Activated CD4-positive, CD25-positive, alpha-beta regulatory T cell treated with anti-CD3 and anti-CD28 coated beads, Interleukin-2, amount 50 U/mL, for 24 hours (primary cell): ENCODE measurements at places on chromosomes 1 and 21.

DNA sequence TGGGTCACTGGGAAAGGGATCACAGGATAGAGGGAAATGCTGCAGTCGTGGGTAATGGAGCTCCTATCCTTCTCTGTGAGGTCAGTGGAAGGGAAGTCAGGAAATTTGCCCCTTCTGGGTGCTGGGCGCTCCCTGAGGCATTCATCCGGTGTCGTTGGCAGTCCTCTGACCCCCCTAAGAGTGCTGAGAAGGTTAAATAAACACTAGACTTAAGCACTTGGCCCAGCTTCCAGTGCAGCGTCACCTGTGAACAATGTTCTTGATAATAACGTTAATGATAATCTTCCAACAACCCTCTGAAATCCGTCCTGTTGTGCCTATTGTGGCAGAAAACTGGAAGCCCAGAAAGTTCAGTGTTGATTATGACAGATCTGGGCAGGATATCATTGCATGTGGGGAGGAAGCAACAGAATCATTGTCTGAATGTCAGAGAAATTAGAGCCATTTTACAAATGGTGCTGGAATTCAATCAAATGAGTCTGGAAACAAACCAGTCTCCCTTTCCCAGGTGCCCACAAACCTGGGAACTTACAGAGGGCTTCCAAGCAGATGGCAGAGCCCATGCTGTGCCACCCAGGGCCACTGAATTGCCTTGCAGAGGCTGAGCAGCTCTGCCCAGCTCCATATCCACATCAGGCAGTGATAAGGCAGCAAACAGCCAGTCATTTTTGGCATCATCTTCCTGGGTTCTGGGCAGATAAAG is 216.8 kb downstream of the KAZN start:
- ATAC-seq = no peak

GRCh38 chr1:76951153-76951552 is 83.9 kb downstream of the ST6GALNAC5 start:
- no peak for ATAC-seq

GRCh38 chr1:96145492-96145891 is 576.1 kb upstream of the PTBP2 start:
- no peak for ATAC-seq

DNA sequence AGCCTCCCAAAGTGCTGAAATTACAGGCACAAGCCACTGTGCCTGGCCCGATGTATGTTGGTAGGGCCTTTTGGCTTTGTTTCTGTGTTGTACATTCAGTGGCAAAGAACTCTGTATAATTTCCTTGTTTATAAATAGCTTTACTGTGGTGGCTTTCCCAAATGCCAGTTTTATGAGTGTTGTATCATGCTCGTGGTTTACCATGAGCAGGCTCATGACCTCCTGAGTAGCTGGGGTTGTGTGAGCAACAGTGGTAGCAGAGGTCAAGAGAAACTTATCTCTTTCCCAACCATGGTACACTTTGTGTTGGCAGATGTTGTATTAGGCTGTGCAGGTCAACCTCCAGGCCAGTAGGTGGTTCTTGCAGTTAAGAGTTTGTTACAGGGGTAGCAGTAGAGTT is 420.4 kb upstream of the BEND5 start:
- ATAC-seq = no peak

- ATAC-seq = no peak
Measured at GRCh38 chr1:9703165-9703509, 51.6 kb downstream of the PIK3CD start.

DNA sequence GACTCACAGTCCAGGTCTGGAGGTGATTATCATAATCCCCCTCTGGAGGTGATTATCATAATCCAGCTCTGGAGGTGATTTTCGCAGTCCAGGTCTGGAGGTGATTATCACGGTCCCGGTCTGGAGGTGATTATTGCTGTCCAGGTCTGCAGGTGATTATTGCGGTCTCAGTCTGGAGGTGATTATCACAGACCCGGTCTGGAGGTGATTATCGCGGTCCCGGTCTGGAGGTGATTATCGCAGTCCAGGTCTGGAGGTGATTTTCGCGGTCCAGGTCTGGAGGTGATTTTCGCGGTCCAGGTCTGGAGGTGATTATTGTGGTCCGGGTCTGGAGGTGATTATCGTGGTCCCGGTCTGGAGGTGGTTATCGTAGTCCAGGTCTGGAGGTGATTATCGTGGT is 76.6 kb downstream of the SDCCAG8 start:
- no peak for ATAC-seq

- ATAC-seq = no peak
Measured at GRCh38 chr1:186577216-186577615, 103.0 kb downstream of the PTGS2 start.

DNA sequence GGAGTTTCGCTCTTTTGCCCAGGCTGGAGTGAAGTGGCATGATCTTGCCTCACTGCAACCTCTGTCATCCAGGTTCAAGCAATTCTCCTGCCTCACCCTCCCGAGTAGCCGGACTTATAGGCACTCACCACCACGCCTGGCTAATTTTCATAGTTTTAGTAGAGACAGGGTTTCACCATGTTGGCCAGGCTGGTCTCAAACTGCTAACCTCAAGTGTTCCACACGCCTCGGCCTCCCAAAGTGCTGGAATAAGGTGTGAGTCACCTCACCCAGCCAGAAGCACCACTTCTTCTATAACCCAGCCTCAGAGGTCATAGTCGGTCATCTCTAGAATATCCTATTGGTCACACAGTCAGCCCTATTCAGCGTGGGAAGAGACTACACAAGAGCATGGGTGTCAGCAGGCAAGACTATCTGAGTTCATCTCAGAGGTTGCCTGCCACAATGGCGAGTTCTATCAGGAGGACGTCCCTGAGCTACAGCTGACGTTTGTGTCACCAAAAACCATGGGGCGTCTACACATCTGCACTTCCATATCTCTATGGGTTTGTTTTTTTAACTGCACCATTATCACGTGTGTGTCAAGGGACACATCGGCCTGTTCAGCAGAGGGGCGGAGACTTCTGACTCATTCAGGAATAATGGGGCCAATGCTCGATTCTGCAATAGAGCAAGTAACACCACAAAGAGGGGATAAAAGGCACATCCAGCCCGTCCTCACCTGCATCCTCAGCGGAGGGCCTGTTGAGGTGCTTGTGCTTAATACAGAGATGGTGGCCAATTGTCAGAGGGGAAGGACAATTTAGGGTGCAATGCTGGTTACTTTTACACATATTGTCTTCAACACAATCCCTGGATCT is 256.3 kb upstream of the IRF2BP2 start:
- ATAC-seq = peak; percentile 25

DNA sequence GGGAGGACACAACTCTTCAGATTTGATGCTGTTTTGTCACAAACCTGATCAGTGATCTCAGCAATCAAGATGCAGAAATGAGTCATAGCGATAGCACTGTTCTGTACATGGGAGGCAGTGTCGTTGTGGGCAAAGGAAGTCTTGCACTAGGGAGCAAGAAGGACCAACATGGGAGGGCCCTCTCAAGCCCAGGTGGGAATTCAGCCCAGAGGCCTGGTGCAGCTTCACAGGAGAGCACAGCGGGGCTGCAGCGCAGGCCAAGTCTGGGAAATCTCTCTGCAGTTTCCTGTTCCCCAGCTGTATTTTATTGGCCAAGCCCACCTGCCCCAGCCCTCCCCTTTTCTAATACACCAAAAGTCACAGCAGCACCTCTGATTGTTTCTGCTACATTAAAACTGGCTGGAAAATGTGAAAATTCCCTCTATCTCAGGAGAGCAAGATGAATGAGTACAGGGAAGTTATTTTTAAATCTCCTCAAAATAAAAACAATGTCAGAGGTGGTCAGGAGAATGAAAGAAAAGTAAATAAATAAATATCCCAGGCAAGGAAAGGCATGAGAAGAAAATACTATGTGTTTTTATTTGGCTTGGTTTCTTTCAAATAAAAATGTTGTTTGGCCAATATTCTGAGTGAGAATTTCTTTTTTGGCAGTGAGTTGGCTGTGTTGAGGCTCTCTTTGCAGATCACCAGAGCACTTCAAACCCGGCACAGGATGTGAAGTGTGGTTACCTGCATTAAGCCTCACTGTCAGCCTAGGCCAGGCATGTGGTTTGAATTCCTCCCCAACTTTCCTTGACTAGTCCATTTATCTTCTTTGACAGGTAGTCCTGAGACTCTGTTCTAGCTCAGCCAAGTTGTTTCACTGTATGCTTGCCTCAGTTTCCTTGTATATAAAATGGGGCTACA is 422.1 kb downstream of the PLPP3 start:
- no peak for ATAC-seq

- no peak for ATAC-seq
Measured at GRCh38 chr1:19439464-19440171, 45.7 kb downstream of the CAPZB start.

DNA sequence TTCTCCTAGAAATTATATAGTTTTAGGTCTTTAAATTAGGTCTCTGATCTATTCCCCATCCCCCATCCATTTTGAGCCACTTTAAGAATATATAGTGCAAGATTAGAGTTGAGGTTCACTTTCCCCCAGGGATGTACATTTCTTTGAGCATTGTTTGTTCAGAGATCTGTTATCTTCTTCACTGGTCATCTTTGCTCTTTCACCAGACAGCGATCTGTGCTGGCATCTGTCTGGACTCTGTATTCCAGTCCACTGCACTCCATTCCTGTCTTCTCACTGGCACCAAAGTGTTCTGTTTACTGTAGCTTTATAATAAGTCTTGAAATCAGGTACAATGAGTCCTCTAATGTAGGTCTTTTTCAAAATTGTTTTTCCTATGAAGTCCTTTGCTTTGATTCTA is 112.5 kb downstream of the PCBP3 start:
- ATAC-seq = no peak

DNA sequence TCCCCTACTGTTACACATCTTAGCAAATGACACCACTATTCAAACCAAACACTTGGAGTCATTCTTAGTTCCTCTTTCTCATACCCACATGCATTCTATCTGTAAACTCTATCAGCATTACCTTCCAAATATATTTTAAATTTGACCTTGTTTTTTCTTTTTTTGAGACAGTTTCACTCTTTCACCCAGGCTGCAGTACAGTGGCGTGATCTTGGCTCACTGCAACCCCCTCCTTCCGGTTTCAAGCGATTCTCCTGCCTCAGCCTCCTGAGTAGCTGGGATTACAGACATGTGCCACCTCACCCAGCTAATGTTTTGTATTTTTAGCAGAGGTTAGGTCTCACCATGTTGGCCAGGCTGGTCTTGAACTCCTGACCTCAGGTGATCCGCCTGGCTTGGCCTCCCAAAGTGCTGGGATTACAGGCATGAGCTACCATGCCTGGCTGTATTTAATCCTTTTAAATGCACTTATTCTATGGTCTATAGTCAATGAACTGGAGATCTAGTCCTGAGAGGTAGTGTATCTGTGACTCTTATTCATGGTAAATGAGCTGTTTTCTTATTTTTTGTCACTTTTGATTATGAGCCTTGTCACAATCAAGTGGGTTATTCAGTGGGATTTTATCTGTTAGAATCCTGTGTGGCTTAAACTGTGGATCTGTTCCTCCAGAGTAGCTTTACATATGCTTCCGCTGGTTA is 73.1 kb downstream of the GATAD2B start:
- ATAC-seq = peak; percentile 9

- no peak for ATAC-seq
Measured at GRCh38 chr1:119379117-119379516, 10.5 kb downstream of the HAO2 start.

GRCh38 chr1:17768651-17769241 is 13.6 kb downstream of the ACTL8 start:
- ATAC-seq = no peak

DNA sequence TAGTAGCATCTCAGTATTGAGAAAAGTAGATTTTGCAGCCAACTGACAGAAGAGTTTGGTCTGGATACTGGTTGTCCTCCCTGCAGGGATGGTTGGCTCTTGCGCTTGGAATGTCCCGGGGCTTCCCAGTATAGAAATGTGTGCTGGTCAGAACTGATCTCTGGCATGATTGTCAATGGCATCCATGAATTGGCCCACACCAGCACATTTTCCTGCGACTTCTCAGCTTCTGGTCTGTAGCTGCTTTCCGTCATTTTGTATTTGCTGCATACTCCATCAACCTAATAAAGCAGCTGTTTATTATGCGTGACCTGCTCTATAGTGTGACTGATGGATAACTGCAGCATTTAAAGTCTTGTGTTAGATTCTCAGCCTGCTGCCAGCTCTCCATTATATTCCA is 203.7 kb downstream of the S1PR1 start:
- no peak for ATAC-seq

DNA sequence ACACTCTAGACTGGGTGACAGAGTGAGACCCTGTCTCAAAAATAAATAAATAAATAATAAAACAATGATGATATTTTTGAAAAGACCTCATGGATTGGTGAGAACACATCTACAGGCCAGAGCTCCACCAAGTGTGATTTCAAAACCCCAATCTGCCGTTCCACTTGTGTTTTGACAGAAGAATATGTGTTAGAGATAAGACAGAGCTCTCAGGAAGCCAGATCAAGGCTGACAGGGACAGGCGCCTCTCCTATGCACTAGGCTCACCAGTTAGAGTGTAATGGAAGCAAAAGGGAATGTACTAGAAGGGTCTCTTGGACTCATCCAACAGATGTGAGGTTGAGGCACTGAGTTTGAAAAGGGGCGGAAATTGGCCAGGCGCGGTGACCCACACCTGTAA is 110.7 kb upstream of the ERRFI1 start:
- no peak for ATAC-seq

GRCh38 chr1:200072636-200073285 is 45.3 kb downstream of the NR5A2 start:
- ATAC-seq = no peak

DNA sequence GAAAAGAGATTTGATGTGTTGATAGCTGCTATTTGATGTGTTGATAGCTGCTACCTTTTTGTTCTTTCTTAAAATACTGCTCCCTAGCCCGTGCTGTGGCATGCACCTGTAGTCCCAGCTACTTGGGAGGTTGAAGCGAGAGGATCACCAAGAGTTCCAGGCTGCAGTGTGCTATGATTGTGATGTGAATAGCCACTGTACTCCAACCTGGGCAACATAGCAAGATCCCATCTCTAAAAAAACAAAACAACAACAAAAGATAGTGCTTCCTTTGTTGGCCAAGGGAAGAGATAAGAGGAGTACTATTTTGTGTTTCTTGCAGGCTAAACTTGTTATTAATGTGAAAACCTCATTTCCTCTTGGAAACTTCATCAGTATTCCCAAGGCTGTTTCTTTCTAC is 6.1 kb downstream of the GPSM2 start:
- ATAC-seq = no peak

DNA sequence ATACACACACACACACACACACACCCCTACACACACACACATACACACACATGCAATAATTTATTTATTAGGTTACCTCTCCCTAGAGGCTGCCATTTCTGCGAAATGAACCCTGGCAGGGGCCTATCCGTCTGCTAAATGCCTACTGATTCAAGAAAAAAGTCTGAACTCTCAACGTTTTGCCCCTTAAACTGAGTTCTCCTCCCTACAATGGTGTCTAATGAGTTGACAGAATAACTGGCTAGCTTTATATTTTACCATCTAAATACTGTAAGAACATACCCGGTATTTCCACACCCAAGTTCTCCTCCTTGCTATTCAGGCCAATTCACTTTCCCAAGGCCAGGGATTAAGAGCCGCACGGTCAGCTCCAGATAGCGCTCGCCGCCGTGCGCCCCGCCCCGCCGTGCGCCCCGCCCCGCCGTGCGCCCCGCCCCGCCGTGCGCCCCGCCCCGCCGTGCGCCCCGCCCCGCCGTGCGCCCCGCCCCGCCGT is 339 bp upstream of the RNPC3 start:
- ATAC-seq = peak; percentile 17
